ENCODE measurements at places on chromosomes 5 and 9.

GRCh38 chr5:127967983-127968592 is 115.5 kb upstream of the SLC12A2 start:
- DNase-seq = no peak

- no peak for DNase-seq
These were observed 49.5 kb downstream of the KCNT1 start for GRCh38 chr9:135751501-135751900.

DNA sequence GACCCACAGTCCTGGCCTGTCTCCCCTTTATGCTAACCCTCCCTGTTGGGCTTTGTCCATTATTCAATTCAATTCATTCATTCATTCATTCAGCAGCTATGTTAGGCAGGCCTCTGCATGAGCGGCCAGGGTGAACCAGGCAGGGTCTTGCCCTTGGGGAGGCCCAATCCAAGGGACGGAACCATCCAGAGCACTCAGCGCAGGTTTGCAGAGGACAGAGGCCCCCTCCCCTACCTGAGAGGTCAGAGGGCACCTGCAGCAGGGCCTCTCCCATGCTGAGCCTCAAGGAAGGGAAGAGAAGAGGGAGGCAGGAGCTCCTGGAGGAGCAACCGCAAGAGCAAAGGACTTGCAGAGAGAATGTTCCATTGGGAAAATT is 61.4 kb downstream of the C9orf50 start:
- DNase-seq = no peak

- DNase-seq = no peak
These were observed 20.6 kb downstream of the GLRX start for GRCh38 chr5:95801961-95802360.

DNA sequence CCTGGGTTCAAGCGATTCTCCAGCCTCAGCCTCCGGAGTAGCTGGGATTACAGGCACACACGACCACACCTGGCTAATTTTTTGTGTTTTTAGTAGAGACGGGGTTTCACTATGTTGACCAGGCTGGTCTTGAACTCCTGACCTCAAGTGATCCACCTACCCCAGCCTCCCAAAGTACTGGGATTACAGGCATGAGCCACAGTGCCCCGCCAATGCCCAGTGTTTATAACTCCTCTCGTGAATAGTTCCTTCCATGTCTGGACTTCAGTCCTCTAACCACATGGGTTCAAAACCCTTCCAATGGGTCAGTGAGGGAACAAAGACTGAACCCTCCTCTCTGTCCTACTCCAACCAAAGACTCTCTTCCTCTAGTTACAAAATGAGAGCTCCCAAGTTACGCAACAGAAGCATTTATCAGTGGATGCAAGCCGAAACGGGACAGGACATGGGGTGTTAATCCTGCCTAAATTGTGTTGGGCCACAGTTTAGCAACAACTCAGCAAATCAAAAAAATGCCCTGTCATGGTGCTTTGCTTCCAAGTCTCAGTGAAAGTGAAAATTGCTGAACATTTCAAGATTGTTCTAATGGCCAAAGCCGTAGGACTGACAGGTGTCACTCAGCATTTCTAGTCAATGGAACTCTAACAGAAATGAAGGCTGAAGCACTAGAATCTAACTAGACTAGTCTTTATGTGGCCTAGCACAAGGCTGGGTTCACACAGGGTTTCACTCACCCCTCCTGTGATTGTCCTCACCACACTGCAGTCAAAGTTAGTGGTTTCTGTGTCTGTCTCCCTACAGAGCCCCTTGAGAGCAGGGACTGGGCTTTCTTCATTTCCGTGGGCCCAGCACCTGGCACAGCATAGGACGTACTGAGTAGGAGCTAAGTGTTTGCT is 3.2 kb upstream of the TMEM245 start:
- DNase-seq = no peak

GRCh38 chr5:52867809-52868208 is 80.1 kb downstream of the ITGA1 start:
- no peak for DNase-seq

DNA sequence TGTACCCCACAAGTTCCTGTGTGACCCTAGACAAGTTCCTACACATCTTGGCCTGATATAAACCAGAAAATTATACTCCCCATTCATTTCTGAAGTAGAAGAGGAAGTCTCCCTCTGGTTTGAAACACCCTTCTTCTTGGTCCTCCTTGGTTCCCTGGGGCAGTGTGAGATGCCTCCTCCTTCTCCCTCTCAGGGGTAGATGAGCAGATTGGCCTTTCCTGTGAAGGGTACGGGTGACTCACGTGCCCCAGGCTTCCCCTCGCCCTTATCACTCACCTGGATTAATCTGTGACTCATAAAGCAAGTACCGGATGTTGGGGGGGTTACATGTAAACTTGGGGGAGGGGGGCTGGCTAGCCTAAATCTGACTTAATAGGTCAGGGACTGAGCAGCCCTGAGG is 11.1 kb upstream of the AQP3 start:
- DNase-seq = peak; percentile 79

DNA sequence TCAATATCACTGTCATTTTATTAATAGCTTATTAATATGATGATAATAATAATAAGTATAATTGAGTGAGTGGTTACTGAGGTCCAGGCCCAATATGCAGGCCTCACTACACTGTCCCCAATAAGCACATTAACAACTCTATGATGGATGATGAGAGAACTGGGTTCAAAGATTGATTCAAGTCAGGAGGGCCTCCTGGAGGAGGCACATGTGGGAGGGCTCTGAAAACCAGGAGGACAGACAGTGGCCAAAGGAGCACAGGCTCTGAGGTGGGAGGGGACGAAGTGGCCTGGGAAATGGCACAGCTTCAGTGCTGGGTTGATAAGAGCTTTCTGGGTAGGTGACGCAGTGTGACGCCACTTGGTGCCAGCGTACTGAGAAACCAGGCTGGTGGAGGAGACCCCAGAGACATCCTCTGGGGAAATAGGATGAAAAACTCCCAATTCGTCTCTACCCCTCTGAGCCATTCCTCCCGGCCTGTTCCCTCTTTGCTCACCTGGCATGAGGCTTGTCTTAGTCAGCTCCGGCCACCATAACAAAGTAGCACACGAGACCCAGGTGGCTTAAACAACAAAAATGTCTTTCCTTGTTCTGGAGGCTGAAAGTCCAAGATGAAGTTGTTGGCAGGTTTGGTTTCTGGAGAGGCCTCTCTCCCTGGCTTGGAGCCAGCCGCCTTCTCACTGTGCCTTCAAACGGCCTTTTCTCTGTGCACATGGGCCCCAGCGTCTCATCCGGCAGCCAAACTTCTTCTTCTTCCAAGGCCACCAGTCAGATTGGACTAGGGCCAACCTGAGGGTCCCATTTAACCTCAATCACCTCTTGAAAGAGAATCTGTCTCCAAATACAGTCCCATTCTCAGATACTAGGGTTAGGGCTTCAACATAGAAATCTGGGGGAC is 31.6 kb downstream of the NTNG2 start:
- no peak for DNase-seq

- no peak for DNase-seq
These were observed 58.8 kb downstream of the C5orf15 start for GRCh38 chr5:133909603-133910002.

All from activated CD4-positive, alpha-beta T cell treated with anti-CD3 and anti-CD28 coated beads, Interleukin-10, Interleukin-2, amounts not matched to agents 100 ng/mL and 50 ng/mL, durations not matched to agents 16 hours and 8 hours (primary cell).